ENCODE measurements at places on chromosomes 4 and X.
A peak's percentile ranks its signal among the peaks of the same experiment; 100 is the strongest.

- DNase-seq, result no peak
Measured at GRCh38 chr4:169120624-169121023, 110.6 kb upstream of the CBR4 start.

DNA sequence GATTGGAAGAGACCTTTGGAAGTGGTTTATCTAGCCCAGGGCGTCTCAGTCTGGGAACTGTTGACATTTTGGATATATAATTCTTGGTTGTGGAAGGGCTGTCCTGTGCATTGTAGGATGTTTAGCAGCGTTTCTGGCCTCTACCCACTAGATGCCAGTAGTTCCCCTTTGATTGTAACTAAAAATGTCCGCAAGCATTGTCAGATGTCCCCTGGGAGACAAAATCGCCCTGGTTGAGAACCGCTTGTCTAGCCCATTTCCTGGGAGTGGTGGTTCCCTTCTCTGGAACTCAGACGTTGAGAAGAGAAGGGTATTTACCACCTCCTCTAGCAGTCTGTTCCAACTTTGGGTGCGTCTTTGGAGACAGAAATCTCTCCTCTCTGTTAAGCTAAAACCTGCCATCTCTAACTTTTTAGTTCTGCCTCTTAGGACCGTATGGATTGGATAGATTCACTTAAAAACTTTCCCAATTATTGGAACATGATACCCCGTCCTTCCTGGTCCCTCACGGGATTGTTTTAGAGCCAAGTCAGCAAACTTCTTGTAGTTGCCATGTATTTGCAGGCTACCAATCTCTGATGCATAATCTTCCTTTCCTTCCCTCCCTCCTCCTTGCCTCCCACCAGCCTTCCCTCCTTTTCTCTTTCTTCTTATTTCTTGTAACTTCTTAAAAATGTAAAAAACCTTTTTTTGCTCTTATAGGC, 13.9 kb downstream of the TMEM165 start:
- no peak for DNase-seq

GRCh38 chr4:123166023-123166422, 230.6 kb upstream of the SPRY1 start:
- no peak for DNase-seq

DNA sequence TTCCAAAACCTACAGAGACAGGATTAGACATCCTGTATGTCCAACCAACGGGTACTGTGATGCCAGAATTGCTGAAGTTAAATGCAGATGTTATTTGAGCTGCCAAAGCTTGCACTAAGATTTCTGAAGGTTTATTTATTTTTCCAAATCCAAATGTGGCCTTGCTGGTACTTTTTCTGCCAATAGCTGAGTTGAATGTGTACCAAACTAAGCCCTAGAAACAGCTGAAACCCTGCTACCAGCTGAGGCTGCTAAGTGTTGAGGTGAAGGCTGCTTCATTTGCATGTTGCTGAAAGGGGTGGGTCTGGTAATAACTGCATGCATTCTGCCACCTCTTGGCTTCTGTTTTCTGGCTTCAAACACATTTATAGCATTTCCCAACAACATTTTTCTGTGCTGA, 366.5 kb downstream of the FAT4 start:
- DNase-seq, result no peak

DNA sequence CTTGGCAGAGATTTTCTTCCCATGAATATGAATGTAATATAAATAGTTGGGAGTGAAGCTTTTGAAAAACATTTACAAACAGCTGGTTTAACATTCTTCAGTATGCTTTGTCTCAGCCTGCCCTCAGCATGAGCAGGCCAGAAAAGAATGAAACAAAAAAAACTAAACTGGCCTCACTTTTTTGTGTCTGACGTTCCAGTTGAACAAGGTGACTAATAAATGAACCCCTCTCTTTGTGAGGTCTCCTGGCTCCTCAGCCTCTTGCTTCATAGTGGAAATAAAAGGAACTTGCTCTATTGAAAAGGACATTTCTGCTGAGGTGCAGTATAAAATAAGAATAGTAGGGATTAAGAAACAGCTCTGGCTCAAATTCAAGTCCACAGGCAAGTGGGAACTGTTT, 9.4 kb downstream of the CHST7 start:
- peak; percentile 89 for DNase-seq

- DNase-seq, result no peak
Measured at GRCh38 chr4:52244848-52245247, 193.7 kb downstream of the SPATA18 start.
